HFFc6 (cell line): ENCODE measurements at places on chromosomes 2 and 18. TPM values are rescaled to one million over a fixed set of nuclear protein-coding genes. Genes with fewer than 3 reads are reported as not detected.

Gene TCF4
- total RNA-seq, result 58.5 to 65.1 TPM (median 64.9 TPM) in 3 replicates

Gene DYSF
- total RNA-seq, result 0.07 to 0.41 TPM (median 0.21 TPM) in 3 replicates

- H3K27ac ChIP-seq, result peak overlapping the region; percentile 91
- no peak for DNase-seq
- no peaks in the 10 kb centered on the region for H3K36me3 ChIP-seq
- peaks cover 74% of the 10 kb centered on the region for H3K4me1 ChIP-seq
- peak overlapping the region; percentile 74 for H3K4me3 ChIP-seq
Measured at GRCh38 chr2:237222601-237223041, 136.9 kb downstream of the COPS8 start.

- H3K4me3 ChIP-seq, result no peak overlapping the region
- H3K4me1 ChIP-seq, result no peaks in the 10 kb centered on the region
- H3K27ac ChIP-seq, result no peak overlapping the region
- H3K36me3 ChIP-seq, result no peaks in the 10 kb centered on the region
Measured at GRCh38 chr18:70522183-70522680, 233.4 kb downstream of the SOCS6 start.

DNA sequence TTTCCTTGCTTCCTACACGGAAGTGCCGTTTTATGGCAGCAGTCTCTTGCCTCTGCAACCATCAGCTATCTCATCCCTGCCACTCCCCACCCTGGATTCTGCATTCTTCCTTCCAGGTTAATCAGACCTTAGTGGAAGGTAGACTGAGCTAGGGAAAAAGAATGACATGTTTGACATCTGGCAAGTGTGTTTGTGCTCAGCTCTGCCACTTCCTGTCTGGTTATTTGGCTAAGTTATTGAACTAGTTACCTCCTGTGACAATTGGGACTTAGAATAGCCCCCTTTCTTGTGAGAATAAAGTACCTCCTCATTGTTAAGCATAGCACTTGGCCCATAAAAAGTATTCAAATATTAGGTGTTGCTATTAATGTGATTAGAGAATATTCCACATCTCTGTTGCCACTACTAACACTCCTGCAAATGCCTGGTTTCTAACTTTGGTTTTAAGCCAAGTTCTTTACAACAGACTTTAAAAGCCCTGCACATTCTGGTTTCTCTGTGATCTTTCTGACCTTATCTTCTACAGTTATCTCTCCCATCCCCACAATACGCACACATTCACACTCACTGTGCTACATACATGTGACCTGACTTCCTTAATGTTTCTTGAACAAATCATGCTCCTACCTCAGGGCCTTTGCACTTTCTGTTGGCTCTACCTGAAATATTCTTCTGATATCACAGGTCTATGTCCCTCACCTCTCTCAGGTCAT is 10.8 kb upstream of the MAPRE2 start:
- DNase-seq, result no peak
- peaks cover 29% of the 10 kb centered on the region for H3K4me1 ChIP-seq
- peak overlapping the region; percentile 85; the same call in 1 of the 2 replicates for H3K27ac ChIP-seq
- no peaks in the 10 kb centered on the region for H3K36me3 ChIP-seq
- H3K27me3 ChIP-seq, result no peaks in the 10 kb centered on the region

GRCh38 chr18:62583376-62583775 is 60.6 kb downstream of the ZCCHC2 start:
- H3K4me1 ChIP-seq, result peaks cover 32% of the 10 kb centered on the region
- no peak for DNase-seq
- no peak overlapping the region for H3K4me3 ChIP-seq

GRCh38 chr2:67256892-67257291 is 140.2 kb upstream of the ETAA1 start:
- H3K4me3 ChIP-seq, result no peak overlapping the region
- DNase-seq, result peak; percentile 65
- H3K4me1 ChIP-seq, result peaks cover 66% of the 10 kb centered on the region

DNA sequence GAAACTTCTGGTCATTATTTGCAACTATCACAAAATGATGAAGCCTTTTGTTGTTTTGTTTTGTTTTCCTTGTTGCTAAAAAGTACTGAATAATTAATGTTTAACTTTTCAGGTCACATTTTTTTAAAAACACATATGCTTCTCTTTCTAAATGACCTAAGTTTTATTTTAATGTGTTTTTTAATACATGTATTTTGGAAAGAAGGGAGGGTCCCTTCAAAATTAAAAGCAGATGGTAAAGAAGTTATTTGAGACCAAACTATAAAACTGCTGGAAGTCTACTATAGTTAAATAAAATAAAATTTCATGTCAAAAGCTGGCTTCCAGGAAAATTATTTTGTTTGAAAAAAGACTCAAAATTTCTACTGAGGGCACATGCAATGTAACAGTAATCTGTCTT is 39.5 kb upstream of the ASNSD1 start:
- H3K4me3 ChIP-seq, result no peak overlapping the region
- H3K36me3 ChIP-seq, result no peaks in the 10 kb centered on the region
- H3K27me3 ChIP-seq, result peaks cover 9% of the 10 kb centered on the region
- no peaks in the 10 kb centered on the region for H3K4me1 ChIP-seq

GRCh38 chr2:100747996-100748615 is 71.8 kb upstream of the NPAS2 start:
- H3K4me3 ChIP-seq, result 0 out of 2 replicates have a peak overlapping the region, but pooled peaks have one; percentile 3
- no peak for DNase-seq
- H3K36me3 ChIP-seq, result peaks cover 12% of the 10 kb centered on the region
- peaks cover 4% of the 10 kb centered on the region for H3K27me3 ChIP-seq
- H3K4me1 ChIP-seq, result peaks cover 87% of the 10 kb centered on the region
- peak overlapping the region; percentile 50 for H3K27ac ChIP-seq

- H3K4me1 ChIP-seq, result no peaks in the 10 kb centered on the region
- peaks cover 8% of the 10 kb centered on the region for H3K27me3 ChIP-seq
- no peak overlapping the region for H3K4me3 ChIP-seq
- no peak overlapping the region for H3K27ac ChIP-seq
- peaks cover 6% of the 10 kb centered on the region for H3K36me3 ChIP-seq
Measured at GRCh38 chr2:7904319-7904718, 777.5 kb upstream of the ID2 start.

GRCh38 chr2:54770211-54770610 is 46.7 kb downstream of the EML6 start:
- DNase-seq, result no peak
- no peaks in the 10 kb centered on the region for H3K27me3 ChIP-seq
- H3K36me3 ChIP-seq, result peaks cover 14% of the 10 kb centered on the region

DNA sequence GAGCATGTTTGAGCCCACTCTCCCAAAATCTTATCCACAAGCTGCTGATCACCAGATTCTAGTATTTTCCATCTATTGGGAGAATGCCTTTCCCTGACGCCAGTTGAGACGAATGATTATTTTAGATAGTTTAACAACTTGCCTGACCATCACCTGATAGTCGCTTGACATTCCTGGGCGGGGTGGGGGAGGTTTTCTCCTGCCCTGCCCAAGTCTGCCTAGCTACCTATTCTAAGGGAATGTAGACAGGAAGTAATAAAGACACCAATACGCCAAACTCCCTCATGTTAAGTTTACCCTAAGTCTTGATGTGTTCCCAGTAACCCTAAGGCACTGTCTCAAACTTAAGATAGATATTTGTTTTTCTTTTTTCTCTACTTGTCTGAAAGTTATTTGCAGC is 4.6 kb upstream of the ACAA2 start:
- no peak for DNase-seq
- peaks cover 6% of the 10 kb centered on the region; the same call in 1 of the 2 replicates for H3K4me1 ChIP-seq
- no peak overlapping the region for H3K27ac ChIP-seq
- H3K36me3 ChIP-seq, result no peaks in the 10 kb centered on the region

GRCh38 chr2:109216332-109216731 is 87.3 kb downstream of the SH3RF3 start:
- no peak overlapping the region for H3K27ac ChIP-seq
- peaks cover 10% of the 10 kb centered on the region for H3K36me3 ChIP-seq
- no peak overlapping the region for H3K4me3 ChIP-seq
- DNase-seq, result no peak
- H3K4me1 ChIP-seq, result peaks cover 37% of the 10 kb centered on the region

DNA sequence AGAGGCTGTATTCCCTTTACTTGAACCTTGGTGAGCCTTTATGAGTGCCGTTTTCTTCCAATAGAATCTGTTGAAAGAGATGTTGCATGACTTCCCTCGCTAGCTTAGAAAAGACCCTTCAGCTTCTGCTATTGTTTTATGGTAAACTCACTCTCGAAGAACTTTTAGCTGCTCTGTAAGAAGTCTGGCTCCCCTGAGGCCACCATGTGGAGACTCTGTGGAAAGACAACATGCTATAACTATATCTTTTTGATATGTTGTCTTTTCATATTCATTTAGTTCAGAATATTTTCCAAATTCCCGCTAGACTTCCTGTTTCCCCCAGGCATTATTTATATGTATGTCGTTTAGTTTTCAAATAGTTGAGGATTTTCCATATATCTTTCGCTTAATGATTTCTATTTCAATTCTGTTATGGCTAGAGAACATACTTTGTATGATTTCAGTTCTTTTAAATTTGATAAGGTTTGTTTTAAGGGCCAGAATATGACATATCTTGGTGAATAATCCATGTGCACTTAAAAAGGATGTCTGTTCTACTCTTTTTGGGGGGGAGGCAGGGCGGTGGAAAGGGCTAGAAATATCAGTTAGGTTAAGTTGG is 64.1 kb downstream of the PTPN4 start:
- H3K4me3 ChIP-seq, result no peak overlapping the region
- no peaks in the 10 kb centered on the region for H3K36me3 ChIP-seq
- DNase-seq, result peak; percentile 45
- H3K4me1 ChIP-seq, result peaks cover 57% of the 10 kb centered on the region

- peaks cover 10% of the 10 kb centered on the region for H3K4me1 ChIP-seq
- H3K27me3 ChIP-seq, result no peaks in the 10 kb centered on the region
- DNase-seq, result no peak
- H3K27ac ChIP-seq, result no peak overlapping the region
- H3K36me3 ChIP-seq, result peaks cover 7% of the 10 kb centered on the region; the same call in 1 of the 2 replicates
Measured at GRCh38 chr18:74790451-74790850, 192.8 kb downstream of the ZNF407 start.
